ENCODE measurements at places on chromosomes 13 and 19.
A peak's percentile ranks its signal among the peaks of the same experiment; 100 is the strongest.

- DNase-seq: no peak
Observed at GRCh38 chr19:5035793-5036697, 67.1 kb downstream of the KDM4B start.

- no peak for DNase-seq
Observed at GRCh38 chr19:12952488-12953137, 4.4 kb downstream of the GADD45GIP1 start.

DNA sequence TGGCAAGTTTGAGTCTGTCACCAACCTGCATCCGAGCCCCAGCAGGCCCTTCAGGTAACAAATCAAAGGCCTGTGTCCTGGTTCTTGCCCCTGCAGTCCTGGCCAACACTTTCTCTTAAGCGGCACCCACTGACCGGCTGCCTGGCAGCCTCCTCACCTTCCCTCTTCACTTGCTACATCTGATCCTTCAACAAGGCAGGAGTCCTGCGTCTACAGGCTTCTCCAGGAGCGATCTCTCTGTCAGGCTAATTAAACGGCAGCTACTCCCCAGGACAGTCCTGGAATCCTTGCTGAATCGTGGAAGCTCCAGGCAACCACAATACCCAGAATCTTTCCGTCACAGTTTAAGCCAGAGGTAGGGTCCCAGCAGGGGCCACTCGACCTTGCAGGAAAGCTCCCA is 41.1 kb upstream of the GAS6 start:
- DNase-seq: no peak

DNA sequence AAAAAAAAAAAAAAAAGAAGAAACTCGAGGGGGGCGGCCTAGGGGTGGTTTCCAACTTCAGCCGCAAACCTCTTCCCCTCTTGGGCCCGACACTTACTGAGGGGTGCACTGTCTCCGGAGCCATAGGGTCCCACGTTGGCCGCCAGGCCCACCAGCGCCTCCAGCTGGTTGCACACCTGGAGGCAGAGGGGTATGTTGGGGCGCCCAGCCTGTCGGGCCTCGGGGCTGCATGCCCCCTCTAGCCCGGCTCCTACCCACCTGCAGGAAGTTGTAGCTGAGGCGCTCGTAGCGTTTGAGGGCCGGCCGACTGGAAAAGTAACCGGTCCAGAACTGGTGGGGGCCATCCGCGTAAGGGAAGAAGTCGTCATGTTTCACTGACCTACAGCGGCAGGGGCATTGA is 8.6 kb downstream of the MAN2B1 start:
- no peak for DNase-seq

DNA sequence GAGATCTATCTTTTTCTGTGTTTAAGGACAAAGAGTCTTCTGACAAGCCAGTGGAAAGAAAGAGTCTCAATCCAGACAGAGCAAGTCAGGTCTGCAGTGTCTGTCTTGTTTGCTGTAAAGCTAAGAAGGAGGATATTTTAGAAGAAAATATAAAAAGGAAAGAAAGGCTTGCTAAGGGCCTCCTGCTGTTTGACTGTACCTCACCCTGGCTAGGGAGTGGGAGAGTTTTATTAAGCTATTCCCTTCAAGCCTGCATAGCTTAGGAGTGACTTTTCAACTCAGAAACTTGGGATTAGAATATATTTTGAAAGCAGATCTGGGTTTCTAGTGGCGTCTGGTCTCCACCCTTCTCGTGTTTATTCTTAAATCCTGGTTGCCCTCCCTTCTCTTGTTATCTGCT is 460.0 kb downstream of the COG6 start:
- no peak for DNase-seq

DNA sequence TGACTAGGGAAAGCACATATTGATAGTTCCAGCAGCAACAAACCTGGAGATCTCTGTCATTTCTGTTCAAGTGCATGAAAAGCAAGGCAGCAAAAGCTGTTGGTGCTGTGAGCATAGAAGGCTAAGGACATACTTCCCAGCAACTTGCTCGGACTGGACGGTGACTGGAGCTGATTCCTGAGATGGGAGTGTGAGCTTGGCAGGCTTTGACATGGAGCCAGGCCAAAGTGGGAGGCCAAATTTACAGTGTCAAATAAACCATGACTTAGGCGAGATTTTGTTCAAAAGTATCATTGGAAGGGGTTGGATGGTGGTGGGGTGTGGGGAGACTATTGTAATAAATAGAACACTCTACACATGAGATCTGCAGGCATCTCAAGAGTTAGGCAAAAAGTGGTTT is 5.9 kb upstream of the ARGLU1 start:
- no peak for DNase-seq

DNA sequence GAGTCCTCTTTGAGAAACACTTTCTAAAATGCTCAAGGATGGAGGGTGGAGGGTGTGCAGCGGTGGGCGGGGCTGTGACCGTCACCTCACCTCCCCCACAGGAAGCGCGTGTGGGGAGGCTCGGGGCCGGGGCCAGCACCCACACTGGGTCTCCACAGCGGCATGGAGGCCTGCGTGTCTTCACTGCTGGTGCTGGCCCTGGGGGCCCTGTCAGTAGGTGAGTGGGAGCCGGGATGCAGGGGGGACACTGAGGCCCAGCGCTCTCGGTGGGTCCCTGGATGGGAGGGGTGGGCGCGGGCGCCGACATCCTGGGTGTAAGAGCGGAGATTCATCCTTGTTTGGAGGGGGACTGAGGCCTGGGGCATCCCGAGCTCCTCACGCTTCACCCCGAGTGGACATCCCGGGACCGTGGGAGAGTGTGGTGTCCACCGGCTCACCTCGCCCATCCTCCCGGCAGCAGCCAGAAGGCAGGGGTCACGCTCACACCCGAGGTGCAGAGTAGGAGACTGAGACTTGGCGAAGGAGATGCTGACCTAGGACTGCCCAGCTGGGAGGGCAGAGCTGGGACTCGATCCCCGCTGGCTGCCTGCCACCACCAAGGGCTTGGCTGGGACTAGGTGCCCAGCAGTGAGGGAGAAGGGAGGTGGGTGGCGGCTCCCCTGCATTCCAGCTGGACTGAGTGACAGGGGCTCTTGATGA is at the start of gene GZMM:
TSS of gene GZMM (plus strand) at position 144 of the 699 bp plus-strand sequence. CDS start at position 163, 19 bp downstream.
- peak; percentile 88 for DNase-seq

All from effector memory CD8-positive, alpha-beta T cell (primary cell).